ENCODE measurements at places on chromosomes 2 and 18. TPM values are rescaled to one million over a fixed set of nuclear protein-coding genes. Genes with fewer than 3 reads are reported as not detected.

The CXCR1 gene
- total RNA-seq = not detected

The HNMT gene
- total RNA-seq = 6.2 TPM

The GKN1 gene
- total RNA-seq = not detected

The CLEC4F gene
- total RNA-seq = not detected

The ADAM23 gene
- 4.5 TPM for total RNA-seq

The RGPD8 gene
- total RNA-seq = 12.8 TPM

The NAT8 gene
- total RNA-seq = not detected

The ARL5A gene
- total RNA-seq = 109 TPM

The AMER3 gene
- not detected for total RNA-seq

The GRB14 gene
- total RNA-seq = 5.9 TPM

The C18orf54 gene
- 7.0 TPM for total RNA-seq

The LCT gene
- not detected for total RNA-seq

The TXNL4A gene
- total RNA-seq = 56.2 TPM

The SERPINB12 gene
- not detected for total RNA-seq

The EGR4 gene
- not detected for total RNA-seq

The ANKRD30BL gene
- not detected for total RNA-seq

The SANBR gene
- total RNA-seq = 14.0 TPM

The FBXO48 gene
- 0.48 TPM for total RNA-seq

The TEX51 gene
- total RNA-seq = not detected

The OSR1 gene
- total RNA-seq = not detected

The LRPPRC gene
- 89.5 TPM for total RNA-seq

The IL36RN gene
- total RNA-seq = not detected

The SCN9A gene
- 0.96 TPM for total RNA-seq

The SFTPB gene
- not detected for total RNA-seq

The TEKT4 gene
- not detected for total RNA-seq

The CERKL gene
- total RNA-seq = not detected

The SLC9A4 gene
- under 0.01 TPM for total RNA-seq

The ITGB6 gene
- under 0.01 TPM for total RNA-seq

The AOX1 gene
- total RNA-seq = 10.1 TPM

The PSMA8 gene
- not detected for total RNA-seq

The ACOXL gene
- not detected for total RNA-seq
